ENCODE measurements at places on chromosomes 2 and 18.

DNA sequence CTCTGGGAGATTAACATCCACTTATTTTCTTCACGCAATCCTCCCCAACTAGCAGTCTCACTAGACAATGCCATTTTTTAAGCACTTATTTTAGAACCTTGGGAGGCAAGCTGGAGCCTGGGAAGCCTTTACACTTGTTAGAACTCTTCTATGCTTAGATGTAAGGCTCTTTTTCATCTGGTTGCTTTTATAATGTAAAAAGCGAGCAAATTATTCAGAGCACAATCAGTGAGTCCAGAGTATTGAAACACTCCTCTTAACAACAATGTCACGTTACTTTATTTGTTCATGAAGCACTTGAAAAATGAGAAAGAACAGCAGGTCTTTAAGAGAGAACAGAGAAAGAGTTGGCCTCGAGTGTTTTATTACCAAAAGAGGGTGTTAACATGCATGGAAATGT lies 84.1 kb upstream of the SLC8A1 start:
- no peak for DNase-seq

GRCh38 chr2:189544318-189545042 lies 36.1 kb downstream of the SLC40A1 start:
- DNase-seq = no peak

DNA sequence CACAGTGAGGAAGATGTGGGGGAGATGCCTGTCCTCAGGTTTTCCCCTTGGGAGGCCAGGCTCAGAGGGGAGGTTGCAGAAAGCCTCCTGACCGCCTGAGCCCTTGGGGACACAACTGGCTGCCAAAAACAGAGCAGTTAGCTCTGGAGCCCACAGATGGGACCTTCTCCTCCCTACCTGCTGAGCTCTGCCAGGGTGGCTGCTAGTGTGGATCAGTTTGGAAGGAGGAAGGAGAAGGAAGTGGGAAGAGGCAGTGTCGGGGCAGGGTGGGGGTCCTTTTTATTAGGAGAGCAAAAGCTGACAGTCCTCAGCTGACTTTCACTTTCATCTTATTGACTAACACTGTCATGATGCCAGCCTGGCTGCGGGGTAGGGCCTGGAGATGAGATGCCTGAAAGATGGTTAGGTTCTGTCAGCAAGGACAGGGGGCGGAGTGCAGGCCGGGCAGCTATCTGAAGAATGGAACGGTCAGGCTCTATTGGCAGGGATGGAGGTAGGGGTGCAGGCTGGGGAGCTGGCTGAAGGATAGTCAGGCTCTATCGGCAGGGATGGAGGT lies 188.5 kb upstream of the HDAC4 start:
- DNase-seq = no peak

- no peak for DNase-seq
Measured at GRCh38 chr2:61707984-61708852, 145.6 kb downstream of the FAM161A start.

GRCh38 chr18:13222856-13223281 lies 4.3 kb downstream of the LDLRAD4 start:
- DNase-seq = no peak

DNA sequence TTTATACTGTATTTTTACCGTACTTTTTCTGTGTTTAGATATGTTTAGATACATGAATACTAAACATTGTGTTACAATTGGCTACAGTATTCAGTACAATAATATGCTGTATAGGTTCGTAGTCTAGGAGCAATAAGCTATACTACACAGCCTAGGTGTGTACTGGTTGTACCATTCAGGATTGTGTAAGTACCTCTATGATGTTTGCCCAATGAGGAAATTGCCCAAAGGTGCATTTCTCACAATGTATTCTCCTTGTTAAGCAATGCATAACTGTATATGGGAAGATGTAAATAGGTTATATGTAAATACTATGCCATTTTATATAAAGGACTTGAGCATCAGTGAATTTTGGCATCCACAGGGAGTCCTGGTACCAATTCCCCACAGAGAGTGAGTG lies 10.7 kb downstream of the EIF2AK2 start:
- no peak for DNase-seq

GRCh38 chr2:223731503-223731902 lies 105.9 kb downstream of the AP1S3 start:
- DNase-seq = no peak

DNA sequence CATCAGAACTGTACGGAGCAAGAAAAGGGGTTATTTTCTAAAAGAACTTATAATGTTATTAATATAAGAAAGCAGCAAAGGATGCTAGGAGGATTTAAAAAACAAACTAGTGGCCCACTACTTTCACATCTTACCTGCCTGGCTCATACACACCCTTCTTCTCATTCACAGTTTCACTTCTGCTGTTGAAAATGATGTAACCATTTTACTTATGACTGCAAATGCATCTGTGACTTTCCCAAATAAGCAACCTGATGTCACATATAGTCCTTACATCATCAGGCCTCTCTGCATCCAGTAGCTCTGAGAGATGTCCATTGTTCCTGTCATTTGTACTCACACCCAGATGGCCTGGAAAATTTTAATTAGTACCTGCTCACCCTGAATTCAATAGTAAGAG lies 101.8 kb upstream of the MYO3B start:
- DNase-seq = no peak

DNA sequence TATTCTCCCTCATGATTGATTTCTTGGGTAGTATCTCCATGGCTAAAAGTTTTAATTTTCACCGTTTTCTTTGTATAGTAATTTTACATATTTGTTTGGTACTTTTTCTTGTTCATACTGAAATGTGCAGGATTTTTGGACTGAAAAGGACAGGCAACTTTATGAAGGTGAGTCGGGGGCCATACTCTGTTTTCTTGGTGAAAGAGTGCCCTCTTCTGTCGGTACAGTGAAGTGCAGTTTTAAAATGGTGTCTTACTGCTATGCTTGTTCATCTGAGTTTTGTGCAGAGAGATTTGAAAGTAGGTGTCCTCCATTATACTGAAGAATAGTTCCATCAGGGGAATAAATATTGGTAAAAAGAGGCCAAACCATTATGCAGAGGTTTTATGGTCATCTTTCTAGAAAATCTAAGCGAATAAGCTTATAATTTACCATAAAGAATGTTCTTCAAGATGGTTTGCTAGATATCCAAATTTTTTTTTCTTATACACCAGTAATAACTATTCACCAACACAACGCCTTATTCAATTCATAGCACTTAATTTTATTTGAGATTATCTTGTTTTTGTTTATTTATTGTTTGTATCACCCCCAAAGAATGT lies 8.7 kb upstream of the SERPINB13 start:
- no peak for DNase-seq

- DNase-seq = no peak
Measured at GRCh38 chr2:73852020-73852419, 23.3 kb downstream of the STAMBP start.

GRCh38 chr2:1033069-1033468 lies 82.4 kb downstream of the SNTG2 start:
- DNase-seq = no peak

DNA sequence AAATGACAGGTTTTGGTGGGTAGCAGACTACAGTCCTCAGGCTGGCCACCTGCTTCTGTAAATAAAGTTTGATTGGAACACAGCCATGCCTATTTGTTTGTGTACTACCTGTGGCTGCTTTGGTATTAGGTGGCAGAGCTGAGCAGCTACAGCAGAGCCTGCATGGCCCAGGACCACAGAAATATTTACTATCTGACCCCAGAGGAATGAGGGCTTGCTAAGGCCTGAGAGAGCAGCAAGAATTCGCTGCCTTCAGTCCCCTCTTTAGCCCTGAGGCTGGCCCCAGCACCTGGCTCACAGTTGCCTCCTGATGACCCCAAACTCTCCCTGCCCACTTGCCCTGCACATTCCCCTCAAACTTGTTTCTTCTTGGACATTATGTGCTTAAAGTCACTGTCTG lies 32.5 kb downstream of the POLR1A start:
- DNase-seq = no peak

DNA sequence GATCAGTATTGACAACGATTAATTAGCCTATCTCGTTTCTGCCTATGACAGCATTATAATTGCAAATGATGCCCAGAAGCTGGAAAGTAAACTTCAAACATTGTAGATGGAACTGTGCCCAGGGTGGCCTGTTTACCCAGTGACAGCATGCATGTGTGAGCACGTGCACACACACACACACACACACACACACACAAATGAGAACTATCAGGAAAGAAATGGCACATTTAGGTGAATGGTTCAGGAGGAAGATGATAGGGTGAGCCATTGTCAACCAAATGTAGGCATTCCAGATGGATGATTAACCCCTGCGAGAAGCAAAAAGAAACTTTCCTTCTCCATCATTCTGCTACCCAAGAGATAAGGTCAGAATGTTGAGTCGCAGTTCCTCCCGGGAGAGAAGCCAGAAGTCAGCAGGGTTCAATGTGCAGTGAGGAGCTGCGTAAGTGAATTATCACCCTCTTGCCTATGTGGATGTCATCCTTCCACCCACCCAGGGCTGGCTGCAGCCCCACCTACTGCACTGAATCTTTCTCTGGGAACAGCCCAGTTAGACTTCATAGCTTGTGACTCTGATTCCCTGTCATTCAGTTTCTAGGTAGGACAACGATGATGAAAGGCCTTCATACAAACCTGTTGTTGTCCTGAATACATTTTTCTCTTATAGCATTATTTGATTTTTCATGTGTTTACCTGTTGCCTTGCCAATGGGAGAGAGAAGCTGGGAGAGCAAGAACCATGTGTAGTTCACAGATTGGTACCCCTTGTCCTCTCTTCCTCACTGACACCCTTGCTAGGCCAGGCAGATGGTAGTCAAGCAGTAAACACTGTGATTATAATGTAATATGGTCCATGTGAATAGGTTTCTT lies 3.5 kb upstream of the APOB start:
- DNase-seq = no peak

- no peak for DNase-seq
Measured at GRCh38 chr2:88856409-88857135, 165.1 kb downstream of the RPIA start.

GRCh38 chr2:46416739-46417403 lies 62.5 kb upstream of the TMEM247 start:
- no peak for DNase-seq

DNA sequence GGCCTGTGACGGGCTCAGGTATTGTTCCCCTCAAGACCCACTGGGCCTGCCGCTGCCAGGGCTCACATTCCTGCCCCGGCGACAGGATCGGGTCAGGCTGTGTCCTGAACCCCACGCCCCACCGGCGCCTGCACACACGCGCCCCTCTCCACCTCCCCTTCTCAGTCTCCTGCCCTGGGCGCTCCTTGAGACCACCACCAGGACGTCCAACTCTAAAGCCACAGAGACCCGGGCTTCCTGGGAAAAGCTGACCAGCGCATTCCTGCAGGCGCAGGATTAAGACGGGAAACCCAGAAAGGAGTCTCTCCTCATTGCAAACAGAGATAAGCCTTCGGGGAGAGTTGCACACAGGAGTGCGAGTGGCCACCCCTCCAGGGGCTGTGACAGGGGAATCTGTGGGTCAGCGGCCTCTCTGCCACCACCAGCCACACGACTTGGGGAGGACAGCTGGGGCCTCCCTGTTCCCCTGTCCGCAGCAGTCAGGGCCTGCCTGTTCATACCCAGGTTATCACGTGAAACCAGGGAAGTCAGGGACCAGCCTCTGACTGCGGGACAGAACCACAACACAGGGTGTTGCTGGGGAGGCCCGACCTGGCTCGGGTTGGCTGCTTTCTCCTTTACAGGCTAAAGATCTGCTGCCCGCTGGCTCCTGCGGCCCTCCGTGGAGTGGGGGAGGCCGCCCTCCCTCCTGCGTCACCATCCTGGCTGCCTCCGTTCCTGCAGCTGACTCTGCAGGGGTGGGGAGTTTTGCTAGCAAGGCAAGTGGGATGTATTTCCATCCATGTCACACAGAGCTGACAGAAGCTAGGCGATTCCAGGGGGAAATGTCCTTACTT lies 88.8 kb downstream of the ZCCHC2 start:
- DNase-seq = no peak

DNA sequence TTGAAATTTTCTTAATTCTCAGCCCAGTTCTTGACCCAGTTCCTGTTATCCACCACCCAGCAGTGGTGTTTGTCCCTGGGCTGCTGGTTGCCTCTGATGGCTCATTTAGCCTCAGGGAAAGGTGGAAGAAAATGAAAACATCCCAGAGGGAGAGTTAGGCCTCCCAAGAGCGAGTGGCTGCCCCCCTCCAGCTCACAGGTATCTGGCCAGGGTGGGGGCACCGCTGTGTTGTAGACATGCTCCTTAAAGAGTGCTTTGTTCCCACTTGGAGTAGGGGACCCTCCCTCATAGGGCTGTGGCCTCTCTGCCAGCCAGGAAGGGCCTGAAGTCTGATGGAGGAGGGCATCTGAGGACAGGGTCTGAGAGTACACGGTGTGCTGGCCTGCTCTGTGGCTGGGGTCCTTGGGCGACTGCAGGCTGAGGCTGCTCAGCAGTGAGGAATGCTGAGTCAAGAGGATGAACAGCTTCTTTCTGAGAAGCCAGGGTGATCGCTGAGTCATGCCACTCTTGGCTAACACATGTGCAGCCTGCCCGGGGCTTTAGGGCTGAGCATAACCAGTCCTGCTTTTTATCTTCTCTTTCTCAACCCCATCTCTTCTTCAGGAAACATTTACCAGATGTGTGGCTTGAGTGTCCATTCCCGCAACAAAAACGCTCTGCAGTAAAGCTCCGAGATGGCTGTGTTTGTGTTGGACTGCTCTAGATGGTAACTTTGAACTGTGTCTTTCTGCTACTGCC lies 72.3 kb downstream of the IL1R2 start:
- DNase-seq = no peak

DNA sequence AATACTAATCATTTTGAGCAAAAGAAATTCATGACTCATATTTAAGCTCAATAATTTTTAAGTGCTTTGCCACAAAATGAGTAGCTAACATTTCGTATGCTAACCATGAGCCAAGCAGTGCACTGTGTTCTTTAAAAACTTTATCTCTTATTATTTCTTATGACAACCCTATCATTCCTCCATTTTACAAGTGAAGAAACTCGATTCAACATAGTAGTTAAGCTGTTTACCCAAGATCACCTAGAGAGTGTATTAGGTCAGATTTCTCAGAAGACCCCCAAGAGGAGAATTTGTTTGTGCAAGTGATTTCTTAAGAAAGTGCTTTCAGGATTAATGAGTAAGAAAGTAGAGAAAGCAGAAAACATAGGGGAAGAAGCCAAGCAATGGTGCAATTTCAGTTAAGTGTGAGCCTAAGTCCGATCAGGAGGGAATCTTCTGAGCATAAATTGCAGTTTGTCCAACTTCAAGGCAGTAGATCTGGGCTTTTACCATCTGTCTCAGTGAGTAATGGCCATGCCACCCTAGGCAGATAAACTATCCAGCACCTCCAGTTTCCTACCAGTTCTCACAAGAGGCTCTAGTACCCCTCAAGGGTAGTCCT lies 202.7 kb downstream of the SCG2 start:
- DNase-seq = no peak

- no peak for DNase-seq
Measured at GRCh38 chr2:174833737-174834136, 69.5 kb upstream of the CHRNA1 start.

Measured in D341Med (cell line).